CD4-positive, alpha-beta memory T cell (primary cell): ENCODE measurements at places on chromosomes 1 and 21. TPM values are rescaled to one million over a fixed set of nuclear protein-coding genes. Genes with fewer than 3 reads are reported as not detected.

DNA sequence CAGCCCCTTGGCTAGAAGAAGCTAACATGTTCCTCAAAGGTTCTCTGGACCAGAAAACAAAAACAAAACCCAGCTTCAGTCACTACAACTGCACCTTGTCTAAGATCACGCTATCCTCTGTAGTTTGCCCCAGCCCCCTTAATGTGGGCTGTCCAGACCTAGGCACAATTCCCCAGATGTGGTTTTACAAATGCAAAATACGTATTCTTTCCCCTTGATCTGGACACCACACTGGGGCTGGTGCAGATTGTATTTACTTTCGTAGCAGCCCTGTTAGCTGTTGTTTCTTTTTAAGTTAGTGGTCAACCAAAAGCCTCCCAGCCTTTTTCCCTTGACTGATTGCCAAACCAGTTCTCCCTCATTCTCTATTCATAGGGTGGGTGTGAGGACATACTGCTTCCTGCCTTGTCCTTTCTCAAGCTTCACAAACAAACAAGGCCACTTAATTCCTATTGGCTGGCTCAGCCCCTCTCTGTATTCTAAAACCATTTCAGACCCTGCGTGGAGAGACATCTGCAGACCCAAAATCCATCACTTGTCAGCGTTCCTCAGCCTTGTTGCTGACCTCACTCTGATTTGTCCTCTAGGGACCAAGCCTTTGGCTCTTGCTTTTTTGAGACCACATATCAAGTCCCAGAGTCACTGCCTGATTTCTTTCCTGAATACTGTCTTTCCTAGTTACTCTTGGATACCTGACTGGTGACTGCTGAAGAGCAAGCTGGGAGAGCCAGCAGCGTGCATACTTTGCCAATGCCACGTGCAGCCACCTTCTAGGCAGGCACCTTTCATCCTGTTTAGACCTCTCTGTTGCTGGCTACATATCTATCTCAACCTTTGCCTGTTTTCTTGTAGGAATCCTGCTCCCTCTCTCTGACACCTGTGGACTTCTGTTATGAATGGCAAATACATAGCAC lies 96.4 kb upstream of the RAB3GAP2 start:
- no peak overlapping the region for H3K27ac ChIP-seq
- H3K27me3 ChIP-seq, result no peaks in the 10 kb centered on the region
- no peaks in the 10 kb centered on the region for H3K36me3 ChIP-seq

DNA sequence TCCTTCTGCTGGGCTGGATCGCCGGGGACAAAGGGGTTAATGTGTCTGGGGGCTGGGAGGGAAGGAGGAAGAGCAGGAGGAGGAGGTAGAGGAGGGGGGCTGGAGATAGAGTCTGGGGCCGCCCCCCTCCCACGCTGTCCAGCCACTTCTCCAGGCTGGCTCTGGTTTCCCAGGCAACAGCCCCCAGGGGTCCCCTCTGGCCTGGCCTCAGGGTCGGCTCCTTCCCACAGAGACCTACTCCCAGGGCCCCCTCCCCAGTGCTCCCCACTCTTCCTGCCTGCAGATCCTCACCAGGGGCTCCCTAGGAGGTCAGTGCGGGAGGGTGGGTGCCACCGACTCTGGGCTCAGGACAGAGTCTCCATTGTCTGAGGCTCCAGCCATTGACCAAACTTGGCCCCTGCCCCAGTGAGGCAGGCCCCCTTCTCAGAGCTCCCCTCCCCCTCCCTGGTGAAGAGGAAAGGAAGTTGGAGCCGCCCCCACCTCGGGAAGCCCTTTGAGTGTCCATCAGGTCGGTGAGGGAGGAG lies 34.1 kb downstream of the ARHGEF10L start:
- no peaks in the 10 kb centered on the region for H3K36me3 ChIP-seq
- no peak for DNase-seq
- no peak overlapping the region for H3K27ac ChIP-seq

DNA sequence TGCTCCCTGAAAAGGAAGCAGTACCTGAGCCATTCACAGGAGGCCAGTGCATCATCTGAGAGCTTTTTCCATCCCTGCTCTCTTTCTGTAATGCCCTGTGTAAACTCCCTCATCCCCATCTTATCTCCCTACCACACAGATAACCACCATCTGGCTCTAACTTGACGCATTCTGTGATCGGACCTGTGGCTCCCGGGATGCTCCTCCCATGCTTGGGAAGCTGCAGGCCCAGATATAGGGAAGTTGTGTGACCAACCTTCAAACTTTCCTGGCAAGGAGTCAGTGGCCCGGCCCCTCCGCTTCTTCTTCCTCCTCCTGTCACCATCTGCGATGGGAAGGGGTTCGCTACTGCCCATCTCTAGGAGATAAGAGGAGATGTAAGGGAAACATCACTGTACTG lies 21.1 kb downstream of the MKNK1 start:
- no peak overlapping the region for H3K27ac ChIP-seq
- no peak overlapping the region for H3K4me3 ChIP-seq
- no peaks in the 10 kb centered on the region for H3K27me3 ChIP-seq
- DNase-seq, result no peak
- H3K36me3 ChIP-seq, result peaks cover 16% of the 10 kb centered on the region

GRCh38 chr21:17114045-17114444 lies 398.8 kb upstream of the CXADR start:
- H3K27me3 ChIP-seq, result no peaks in the 10 kb centered on the region
- H3K27ac ChIP-seq, result no peak overlapping the region
- H3K4me3 ChIP-seq, result no peak overlapping the region
- no peaks in the 10 kb centered on the region for H3K36me3 ChIP-seq
- DNase-seq, result no peak
- H3K4me1 ChIP-seq, result no peaks in the 10 kb centered on the region

AUNIP gene
- not detected for total RNA-seq

IFI44L gene
- 5.3 TPM for total RNA-seq

C1orf141 gene
- not detected for total RNA-seq

S100B gene
- total RNA-seq, result not detected
